ENCODE measurements at places on chromosomes 11 and 22.

- no peak for DNase-seq
These were observed 103.7 kb upstream of the CLMP start for GRCh38 chr11:123298488-123299447.

- DNase-seq, result no peak
These were observed 27.2 kb upstream of the A4GALT start for GRCh38 chr22:42747701-42748513.

- no peak for DNase-seq
These were observed 935.1 kb upstream of the RAG2 start for GRCh38 chr11:37533087-37533486.

GRCh38 chr22:44884968-44885805 lies 124.6 kb downstream of the PHF21B start:
- no peak for DNase-seq

DNA sequence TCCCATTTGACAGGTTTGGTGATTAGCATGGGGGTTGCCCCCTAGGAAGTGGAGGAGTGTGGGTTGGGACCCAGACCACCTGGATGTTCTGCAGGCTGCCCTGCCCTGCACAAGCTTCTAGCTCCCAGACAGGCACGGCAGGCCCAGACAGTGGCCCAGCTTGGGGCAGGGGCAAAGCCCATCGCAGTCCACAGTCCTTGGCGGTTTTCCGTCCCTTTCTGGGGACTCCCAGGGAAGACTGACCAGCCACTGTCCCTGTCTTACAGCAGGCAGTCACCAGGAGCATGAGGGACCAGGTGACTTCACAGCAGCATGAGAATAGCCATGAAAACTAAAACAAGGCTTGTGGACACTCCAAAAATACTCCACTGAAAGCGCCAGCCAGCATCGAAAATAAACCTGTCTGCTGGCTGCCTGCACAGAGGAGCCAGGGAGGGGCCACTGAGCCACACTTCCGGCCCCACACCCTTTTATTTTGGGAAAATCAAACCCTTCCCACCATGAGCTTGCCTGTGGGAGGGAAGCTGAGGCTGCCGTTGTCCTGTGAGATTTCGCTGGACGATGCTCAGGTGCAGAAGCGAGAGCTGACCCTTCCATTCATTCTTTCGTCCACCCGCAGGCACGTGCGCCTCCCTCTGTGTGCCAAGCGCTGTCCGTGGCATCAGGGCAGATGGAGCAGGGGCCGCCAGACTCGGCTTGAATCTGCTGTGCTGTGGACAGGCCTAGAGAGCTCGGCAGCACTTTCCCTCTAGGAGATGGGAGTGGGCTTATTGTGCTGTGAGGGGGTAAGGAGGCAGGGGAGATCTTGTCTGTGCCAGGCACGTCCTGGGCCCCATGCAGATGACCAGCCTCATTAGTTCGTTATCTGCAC lies 28.0 kb downstream of the FADD start:
- DNase-seq, result no peak

DNA sequence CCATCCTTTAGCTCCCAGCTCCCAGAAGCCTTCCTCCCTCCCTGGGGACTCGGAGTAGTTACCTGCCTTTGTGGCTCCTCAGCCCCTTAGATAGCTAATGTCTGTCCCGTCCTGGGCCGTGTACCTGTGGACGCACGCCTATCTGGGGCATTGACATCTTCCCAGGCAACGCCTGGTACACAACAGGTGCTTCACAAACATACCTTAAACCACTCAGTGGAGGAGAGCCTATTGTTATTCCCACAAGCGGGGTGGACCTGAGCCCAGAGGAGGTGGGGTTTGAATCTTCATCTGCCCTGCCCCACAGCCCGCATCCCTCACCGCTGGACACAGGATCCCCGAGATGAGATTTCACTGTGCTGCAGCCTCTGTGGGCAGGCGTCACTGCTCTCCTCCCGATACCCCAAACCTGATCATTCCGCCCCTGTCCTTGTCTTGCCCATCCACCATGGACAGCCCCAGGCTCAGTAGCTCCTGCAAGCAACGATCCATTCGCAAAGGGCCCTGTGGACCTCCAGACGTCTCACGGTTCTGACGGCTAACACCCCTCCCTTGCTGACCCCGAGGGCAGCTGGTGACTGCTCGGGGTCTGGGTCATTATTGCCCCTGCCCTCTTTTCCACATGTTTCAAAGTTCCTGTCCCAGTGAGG lies 73.8 kb upstream of the SHISAL1 start:
- no peak for DNase-seq

GRCh38 chr22:22479999-22480532 lies 28.5 kb downstream of the ZNF280B start:
- no peak for DNase-seq

- no peak for DNase-seq
These were observed 38.9 kb upstream of the GNAZ start for GRCh38 chr22:23031381-23031780.
